ENCODE measurements at places on chromosomes 16 and 17. TPM values are rescaled to one million over a fixed set of nuclear protein-coding genes. Genes with fewer than 3 reads are reported as not detected.

TACO1 gene
- 14.5 TPM for total RNA-seq

HIC1 gene
- total RNA-seq = 0.67 TPM

NXPH3 gene
- 0.33 TPM for total RNA-seq

CCL16 gene
- not detected for total RNA-seq

ADGRG1 gene
- total RNA-seq = 195 TPM

COG4 gene
- total RNA-seq = 42.7 TPM

BCL6B gene
- total RNA-seq = not detected

RHBDL3 gene
- not detected for total RNA-seq

CRISPLD2 gene
- total RNA-seq = 2.3 TPM

ZSCAN10 gene
- not detected for total RNA-seq

SBK1 gene
- total RNA-seq = 0.17 TPM

ZP2 gene
- not detected for total RNA-seq

SLC47A1 gene
- total RNA-seq = 2.4 TPM

HS3ST3A1 gene
- 1.0 TPM for total RNA-seq

TPSG1 gene
- not detected for total RNA-seq

SMIM36 gene
- not detected for total RNA-seq

Data from mammary epithelial cell (primary cell).